ENCODE measurements at places on chromosomes 2 and 18.

- DNase-seq: no peak
These were observed 6.0 kb upstream of the SLC35F6 start for GRCh38 chr2:26757873-26758789.

- no peak for DNase-seq
These were observed 19.0 kb downstream of the DGKD start for GRCh38 chr2:233373316-233373715.

DNA sequence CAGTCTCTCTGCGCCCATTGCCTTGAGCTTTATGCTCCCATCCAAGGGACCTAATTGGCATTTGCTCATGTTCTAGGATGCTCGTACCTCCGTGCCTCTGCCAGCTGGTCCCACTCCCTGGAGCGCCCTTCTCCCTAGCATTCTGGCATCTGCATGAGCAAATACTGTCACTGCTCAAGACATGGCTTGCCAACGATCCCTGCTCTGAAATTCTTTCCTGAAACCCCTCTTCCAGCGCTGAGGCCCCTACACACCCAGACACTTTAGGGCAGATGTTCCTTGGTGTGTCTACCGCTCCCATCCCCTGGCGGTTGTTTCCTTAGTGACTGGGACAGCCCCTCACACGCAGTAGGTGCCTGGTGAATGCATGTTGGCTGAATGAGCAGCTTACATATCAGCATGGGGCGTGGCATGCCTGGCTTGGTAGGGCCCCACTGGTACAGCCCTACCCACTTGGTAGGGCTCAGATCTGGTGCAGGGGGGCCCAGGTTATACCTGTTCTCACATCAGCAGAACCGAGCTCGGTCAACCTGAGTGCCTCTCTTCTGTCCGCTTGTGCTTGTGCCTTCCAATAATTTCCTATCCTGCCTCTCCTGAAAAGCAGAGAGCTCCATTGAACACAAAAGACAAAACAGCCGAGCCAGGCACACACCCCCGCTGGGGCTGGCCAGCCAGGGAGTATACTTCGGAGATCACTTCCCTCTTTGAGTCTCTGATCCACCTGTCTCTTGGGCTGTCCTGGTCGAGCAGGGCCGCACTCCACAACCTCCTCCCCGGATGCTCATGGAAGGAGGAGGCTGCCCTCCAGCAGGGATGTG lies 59.2 kb downstream of the INHBB start:
- no peak for DNase-seq

- no peak for DNase-seq
These were observed 65.6 kb upstream of the CAPN13 start for GRCh38 chr2:30872797-30873196.

DNA sequence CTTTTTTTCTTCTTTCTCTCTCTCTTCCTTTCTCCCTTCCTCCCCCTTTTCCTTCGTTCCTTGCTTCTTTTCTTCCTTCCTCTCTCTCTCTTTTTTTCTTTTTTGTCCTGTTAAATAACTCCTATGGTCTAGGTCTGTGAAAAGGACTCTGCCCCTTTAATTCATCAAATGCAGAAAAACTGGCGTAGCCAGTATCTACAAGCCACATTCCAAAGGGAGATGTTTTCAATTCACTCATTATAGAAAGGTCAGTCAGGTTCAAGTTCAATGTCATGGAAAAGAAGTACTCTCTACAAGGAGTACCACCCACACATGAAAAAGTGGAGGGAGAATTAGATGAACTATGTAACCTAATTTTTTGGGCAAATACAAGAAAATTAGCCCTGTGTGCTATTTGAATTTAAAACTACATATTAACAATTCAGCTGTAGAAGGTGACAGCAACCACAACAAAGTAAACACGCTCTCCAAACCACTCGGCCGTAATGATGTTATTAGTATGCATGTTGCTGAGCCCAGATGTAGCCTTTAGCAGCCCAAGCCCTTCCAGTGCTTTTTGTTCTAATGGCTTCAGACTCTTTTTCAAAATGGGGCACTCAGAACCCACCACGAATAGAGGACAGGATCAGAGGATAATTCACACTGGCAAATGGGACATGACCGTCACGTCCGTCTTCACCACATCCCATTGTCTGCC lies 735.4 kb upstream of the FANCL start:
- DNase-seq: no peak

- DNase-seq: no peak
These were observed 219.9 kb downstream of the SH3RF3 start for GRCh38 chr2:109348671-109349502.

- DNase-seq: peak; percentile 23
These were observed 56.0 kb upstream of the NFU1 start for GRCh38 chr2:69493268-69493667.

- DNase-seq: no peak
These were observed 729 bp upstream of the REL start for GRCh38 chr2:60880643-60881046.

DNA sequence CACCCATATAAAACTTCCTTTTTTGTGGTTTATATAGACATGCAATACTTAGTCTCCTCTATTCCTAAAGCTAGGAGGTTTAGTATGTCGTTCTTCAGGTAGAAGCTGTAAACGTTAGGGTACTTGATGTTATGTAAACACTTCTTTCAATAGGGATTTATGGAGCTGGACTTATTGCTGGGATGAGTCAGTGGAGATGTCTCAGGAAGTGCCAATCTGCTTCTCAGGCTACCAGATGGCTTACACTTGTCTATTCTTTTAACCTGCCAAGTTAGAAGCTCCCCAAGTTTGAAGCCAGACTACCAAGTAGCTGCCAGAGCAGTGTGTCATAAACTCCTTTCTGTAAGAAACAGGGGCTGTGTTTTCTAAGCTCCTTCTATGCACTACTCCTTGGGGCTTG lies 756.5 kb upstream of the LRRTM1 start:
- DNase-seq: no peak

GRCh38 chr18:40066368-40066767 lies 1888.7 kb upstream of the PIK3C3 start:
- DNase-seq: no peak

DNA sequence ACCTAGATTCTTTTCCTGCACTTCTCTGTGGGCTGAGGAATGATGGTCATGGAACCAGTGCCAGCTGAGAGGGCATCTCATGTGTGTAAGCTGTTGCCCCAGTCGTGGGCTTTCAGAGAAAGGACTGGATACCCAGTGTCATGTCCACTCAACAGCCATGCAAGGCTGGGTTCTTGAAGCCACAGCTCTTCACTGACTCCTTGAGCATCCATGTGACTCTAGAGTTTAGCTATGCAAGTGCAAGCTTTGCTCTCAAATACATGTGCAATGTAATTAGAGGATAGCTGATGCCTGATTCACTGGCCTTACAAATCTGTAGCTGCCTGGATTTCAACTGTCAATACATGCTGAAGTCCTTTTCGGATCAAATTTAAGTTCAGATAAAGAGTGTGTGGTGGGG lies 46.8 kb upstream of the EML6 start:
- DNase-seq: no peak

DNA sequence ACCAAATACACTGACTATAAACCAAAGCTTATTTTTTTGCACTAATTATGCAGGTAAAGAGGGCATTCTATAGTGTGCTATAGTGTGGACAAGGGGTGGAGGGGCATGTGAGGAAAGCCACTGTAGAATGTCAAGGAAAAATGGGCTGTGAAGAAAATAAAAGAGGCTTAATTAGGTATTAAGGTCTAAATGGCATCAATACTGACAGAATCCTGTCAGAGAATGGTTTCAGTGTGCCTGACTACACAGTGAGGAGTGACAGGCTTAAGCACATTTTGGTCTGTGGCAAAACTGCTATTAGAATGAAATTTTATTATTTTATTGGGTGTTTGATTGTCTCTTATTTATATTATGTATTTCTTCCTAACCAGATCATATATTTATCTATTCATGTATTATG lies 787.6 kb upstream of the CELF4 start:
- DNase-seq: no peak

- no peak for DNase-seq
These were observed 1187.2 kb upstream of the CRIM1 start for GRCh38 chr2:35168351-35168750.

DNA sequence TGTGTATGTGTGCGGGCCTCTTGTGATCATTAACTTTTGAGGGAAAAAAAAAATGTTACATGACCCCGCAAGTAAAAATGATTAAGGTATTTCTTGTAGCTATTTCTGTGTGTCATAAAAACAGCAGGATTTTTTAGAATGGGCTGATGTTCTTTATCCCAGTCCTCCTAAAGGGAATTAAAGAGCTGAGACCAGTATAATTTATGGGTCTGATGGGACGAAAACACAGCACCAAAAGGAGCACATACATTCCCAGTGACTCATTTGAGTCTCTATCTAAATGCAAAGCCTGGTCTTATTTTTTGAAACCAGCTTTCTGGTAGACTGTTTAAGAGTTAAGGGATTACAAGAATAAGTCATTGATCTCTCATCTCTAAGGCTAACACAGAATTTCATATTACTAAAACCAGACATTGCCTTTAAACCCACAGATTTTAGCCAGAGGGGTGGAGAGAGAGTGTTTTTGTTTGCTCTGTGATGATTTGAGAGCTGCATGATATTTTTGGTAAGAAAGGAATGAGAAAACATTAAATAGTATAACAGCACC lies 342.3 kb upstream of the EPHA4 start:
- DNase-seq: no peak

- DNase-seq: no peak
These were observed 1709.1 kb upstream of the LRRTM1 start for GRCh38 chr2:82013641-82014040.

DNA sequence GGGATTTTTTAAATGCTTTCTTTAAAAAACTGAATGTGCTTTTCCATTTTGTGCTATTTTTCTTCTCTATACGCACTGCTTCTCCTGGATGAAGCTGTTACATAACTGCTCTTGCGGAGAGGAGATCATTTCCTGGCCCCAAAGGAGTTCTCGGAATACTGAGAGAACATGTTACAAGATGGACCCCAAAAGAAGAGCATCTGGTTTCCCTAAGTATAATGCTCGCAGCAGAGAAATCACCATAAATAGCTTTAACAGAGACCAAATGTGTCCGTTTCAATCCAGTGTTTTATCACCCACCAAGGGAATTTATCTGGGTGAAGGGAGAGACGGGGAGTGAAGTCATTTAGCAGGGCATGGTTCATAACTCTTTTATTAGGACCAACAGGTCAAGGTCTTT lies 80.1 kb downstream of the RBM43 start:
- no peak for DNase-seq

- no peak for DNase-seq
These were observed 23.6 kb downstream of the SUCLG1 start for GRCh38 chr2:84435345-84436025.

GRCh38 chr2:74646834-74647482 lies 1.2 kb downstream of the M1AP start:
- no peak for DNase-seq

DNA sequence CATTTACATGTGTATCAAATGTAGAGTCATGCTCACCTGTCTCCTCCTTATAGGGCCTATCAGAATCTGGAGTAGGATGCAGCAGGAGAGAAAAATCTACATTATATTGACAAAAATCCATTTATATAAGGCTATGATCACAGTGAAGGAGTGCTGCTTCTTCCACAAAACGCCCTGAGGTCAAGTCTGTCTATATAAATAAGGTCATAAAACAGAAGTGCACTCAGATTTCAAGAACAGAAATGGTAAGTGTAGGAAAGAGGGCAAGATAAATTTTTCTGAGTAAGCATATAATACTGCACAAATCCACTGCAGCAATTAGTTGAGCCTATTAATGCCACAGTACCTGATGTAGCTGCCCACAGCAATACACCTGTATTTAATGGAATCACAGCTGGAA lies 51.8 kb downstream of the COL5A2 start:
- DNase-seq: no peak

DNA sequence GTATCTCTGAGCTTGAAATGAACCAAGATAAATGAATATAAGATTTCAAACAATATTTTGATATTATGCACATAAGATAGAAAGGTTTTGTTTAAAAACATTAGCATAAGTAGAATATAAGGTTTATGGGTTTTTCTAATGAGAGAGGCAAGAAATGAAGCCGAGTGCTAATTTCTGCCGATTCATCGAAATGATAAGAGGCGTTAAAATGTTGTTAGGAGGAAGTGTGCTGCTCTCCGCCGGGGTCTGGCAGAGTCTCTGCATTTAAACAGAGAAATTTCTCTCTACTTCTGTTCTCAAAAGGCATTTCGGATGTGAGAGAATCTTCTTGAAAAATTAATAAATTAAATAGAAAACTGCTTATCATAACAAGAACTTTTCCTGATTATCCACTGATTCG lies 83.6 kb downstream of the MRPS9 start:
- no peak for DNase-seq

GRCh38 chr2:216404010-216404618 lies 8.2 kb upstream of the SMARCAL1 start:
- peak; percentile 36 for DNase-seq

GRCh38 chr2:90069290-90069894 lies 1377.9 kb downstream of the RPIA start:
- DNase-seq: peak; percentile 18

DNA sequence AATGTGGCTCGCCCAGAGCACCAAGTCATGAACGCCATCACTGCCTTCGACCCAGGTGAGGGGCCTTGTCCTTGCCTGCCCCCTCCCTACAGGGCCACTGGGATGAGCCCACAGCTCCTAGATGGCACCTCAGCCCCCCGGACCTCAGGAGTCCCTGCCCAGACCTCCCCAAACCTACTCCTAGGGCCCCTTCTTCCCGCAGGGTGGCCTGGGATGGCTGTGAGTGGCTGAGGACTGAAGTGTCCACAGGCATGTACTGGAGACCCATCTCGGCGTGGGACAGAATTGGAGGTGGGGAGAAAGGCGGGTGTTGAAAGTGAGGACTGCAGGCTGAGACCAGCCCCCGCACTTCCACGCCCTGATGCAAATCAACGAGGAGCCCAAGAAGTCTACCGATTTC lies 2.8 kb upstream of the TUBB6 start:
- DNase-seq: no peak

- no peak for DNase-seq
These were observed 790.6 kb downstream of the NRXN1 start for GRCh38 chr2:50241282-50241681.

GRCh38 chr2:190361572-190361971 lies 18.2 kb downstream of the INPP1 start:
- no peak for DNase-seq

DNA sequence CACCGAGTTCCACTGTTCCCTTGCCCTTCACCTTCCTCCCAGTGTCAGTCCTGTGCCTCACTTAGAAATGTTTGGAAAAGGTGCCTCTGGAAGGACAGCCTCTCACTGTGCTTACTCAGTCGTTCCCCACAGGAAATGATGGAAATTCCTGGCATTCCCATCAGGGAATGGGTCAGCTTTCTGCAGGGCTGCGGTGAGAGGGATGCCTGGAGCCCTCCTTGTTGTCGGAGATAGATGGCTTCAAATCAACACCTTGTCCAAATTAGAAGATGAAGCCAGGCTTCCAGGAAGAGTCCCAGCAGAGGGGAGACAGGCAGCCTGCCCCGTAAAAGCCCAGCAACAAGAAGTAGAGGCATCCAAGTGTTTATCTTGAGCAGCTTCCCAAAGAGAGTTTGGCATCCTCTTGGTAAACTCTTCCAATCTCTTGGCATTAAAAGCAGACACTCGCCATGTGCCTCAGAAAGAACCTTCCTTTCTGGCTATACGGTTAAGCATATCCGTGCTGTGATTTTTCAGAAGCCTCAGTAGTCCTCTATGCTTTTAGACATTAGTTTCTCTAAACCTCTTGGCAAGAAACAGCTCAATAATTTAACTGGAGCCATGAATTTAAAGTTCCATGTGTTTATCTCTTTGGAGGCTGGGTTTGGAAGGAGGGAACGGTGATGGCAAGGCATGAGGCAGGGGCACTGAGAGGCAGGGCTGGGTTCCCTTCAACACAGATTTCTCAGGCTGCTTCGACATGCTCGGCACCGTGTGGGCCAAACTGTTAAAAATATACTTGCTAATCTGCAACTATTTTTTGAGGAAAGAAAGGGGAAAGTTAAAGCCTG lies 25.1 kb downstream of the COLEC12 start:
- no peak for DNase-seq

GRCh38 chr2:230864122-230864604 lies 579 bp upstream of the ITM2C start:
- no peak for DNase-seq
